ENCODE measurements at places on chromosomes 3 and 15.

DNA sequence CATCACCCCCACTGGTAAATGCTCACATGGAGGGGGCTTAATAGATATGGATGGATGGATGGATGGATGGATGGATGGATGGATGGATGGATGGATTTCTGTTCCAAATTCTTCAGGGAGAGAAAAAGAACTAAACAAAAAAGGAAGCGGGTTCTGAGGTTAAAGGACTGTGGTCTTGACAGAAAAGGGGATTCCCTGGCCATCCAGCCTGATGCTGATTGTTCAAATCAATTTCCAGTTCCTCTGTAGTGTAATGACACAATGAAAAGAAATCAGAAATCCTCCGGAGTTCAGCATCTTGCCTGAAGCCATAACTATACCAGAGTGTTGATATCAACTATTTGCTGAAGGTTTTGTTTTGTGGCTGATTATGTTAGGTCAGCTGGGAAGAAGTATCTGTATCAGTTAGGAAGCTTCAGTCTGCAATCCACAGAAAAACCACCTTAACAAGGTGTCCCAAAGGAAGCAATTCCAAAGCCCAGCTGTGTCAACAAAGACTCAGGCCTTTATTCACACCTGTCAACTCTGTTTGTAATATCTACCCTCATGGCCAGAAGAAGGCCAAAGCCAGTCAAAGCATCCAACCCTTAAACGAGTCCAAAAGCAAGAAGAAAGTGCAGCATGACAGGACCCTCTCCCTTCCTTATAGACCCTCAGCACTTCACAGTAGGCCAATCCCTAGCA, 24.5 kb upstream of the RASA2 start:
- DNase-seq, result no peak

- DNase-seq, result no peak
These were observed 64.5 kb downstream of the MDFIC2 start for GRCh38 chr3:70247955-70248354.

GRCh38 chr3:96478496-96478895, 335.9 kb upstream of the EPHA6 start:
- no peak for DNase-seq

DNA sequence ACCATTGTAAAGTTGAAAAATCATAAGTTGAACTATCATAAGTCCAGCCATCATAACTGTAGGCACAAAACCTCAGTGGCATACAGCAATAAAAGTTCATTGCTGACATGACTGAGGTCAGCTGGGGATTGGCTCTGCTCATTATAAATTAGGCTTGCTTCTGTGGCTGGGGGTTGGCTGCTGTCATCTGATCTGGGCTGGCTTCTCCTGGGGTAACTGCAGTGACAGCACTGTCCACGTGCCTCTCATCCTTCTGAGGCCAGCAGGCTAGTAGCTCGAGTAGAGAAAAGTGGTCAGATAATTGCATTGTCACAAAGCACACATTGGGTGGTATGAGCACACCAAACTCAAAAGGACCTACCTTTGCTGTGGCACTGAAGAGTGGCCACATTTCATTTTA, 31.3 kb downstream of the CMTM7 start:
- DNase-seq, result no peak

DNA sequence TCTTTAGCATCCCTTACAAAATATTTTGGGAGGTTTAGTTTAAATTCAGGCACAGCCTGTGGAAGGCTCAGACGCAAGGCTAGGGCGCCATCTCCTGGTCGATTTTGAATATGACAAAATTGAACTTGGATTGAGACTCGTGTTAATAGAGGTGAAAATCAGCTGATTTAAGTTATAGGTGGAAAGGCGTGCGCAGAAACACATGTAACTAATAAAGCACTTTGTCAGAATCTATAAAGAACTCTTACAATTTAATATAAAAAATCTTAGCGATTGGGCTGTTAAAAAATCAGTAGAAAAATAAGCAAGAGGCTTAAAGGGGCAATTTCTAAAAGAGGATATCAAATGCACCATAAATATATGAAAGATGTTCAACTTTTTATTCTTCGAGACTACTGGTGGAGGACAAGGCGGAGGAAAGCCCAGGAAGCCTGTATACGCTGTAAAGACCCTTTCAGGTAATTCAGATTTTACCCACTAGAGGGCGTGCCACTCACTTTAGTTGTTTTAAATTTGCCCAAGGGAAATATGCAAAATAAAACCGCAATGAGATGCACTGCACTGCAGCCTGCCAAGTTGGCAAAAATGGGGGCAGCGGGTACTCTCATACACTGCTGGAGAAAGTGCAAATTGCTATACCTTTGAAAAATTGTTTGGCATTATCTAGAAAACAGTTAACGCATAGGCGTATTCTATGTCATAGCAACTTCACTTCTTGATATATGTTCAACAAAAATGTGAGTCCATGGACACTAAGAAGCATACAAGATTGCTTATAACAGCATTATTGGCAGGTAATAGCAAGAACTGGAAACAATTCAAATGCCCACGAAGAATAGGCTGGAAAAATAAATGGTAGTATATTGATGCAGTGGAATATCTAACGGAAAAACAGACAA, 64.7 kb downstream of the SLC30A4 start:
- peak; percentile 71 for DNase-seq

- no peak for DNase-seq
These were observed 1.9 kb downstream of the ARPP19 start for GRCh38 chr15:52566889-52567288.

GRCh38 chr3:125240496-125240895, 27.9 kb upstream of the SLC12A8 start:
- DNase-seq, result no peak

- no peak for DNase-seq
These were observed 12.8 kb upstream of the ARRDC4 start for GRCh38 chr15:97947465-97948260.

DNA sequence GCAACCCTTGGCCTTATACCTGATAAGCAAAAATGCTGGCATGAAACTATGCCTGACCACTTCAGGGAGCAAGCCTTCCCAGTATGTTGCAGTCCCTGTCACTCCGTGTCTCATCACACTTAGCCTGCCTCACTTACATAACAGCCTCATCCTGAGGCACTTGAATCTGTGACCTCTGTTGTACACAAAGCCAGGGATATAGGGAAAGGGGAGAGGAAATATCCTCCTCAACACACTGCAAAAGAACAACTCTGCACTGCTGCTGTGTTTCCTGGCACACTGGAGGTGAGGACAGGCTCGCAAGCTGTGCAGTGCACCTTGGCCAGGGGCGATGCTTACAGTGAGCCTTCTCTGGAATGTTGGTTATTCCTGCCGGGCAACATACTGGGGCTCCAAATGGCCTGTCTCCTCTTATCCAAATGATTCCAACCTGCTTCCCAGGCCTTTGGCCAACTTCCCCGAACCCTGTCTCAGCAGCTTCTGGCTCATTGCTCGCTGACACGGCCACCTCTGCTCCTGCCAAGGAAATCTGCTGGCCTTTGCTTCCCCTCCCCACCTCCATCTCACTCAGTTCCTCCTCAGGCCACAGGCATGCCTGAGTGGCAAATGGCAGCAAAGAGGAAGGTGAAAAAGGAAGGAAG, 109.2 kb downstream of the CD47 start:
- no peak for DNase-seq

DNA sequence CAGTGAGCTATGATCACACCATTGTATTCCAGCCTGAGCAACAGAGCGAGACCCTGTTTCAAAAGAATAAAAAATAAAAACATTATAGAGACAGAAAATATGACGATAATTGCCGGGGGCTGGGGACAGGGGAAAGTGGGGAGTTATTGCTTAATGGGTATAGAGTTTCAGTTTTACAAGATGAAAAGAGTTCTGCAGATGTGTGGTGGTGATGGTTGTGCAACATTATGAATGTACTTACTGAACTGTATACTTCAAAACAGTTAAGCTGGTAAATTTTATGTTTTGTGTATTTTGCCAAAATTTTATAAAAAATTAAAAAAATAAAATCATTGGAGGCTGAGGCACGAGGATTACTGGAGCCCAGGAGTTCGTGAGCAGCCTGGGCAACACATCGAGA, 24.8 kb upstream of the ZNF774 start:
- DNase-seq, result no peak

DNA sequence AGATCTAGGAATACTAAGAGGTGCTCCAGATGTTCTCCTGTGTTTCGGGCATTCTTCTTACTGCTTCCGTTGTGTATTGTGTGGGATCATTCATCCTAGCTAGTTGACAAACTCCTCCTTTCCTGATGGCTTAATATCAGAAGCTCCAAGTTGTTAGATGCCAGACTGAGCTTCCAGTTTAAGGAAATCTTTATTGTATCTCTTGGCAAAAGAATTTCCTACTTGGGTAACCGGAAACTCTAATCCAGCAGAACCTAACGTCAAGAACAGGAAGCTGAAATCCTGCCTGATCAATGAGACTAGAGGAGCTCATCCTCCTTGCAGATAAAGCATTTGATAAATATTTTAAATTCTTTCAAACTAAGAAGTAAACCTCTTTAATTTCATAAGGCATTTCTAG, 27.7 kb upstream of the MYH15 start:
- DNase-seq, result no peak

GRCh38 chr3:37030588-37030987, 37.3 kb downstream of the MLH1 start:
- no peak for DNase-seq
